Left cardiac atrium (tissue), 4 donors: ENCODE measurements at places on chromosomes 6 and 20. TPM values are rescaled to one million over a fixed set of nuclear protein-coding genes. Genes with fewer than 3 reads are reported as not detected.

- DNase-seq, result no peak
Measured at GRCh38 chr6:6397842-6398241, 77.4 kb upstream of the F13A1 start.

DNA sequence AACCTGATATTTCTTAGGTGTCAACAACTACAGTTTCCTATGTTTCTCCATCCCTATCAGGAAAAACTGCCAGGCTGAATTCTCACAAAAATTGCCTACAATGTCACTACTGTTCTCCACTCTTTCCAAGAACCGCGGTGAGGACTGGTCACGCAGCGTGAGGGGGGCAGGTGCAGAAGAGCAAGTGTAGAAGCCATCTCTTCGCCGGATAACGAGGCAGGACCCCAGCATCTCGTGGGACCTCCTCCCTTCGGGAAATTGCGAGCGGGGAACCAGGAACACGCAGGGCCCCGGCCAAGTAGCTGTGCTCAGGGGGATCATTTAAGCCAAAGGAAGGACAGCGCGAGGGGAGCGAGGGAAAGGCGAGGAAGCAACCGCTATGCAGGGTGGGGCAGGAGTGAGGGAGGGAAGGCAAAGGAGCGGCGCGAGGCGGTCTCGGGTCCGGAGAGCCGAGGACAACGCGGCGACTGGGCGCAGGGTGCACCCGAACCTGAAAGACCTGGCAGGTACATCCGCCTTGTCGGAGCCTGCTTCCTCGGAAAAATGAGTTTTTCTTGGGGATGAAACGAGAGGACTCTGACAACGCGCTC is 559 bp downstream of the APMAP start:
- DNase-seq, result no peak

- no peak for DNase-seq
Measured at GRCh38 chr6:47247227-47247797, 62.4 kb downstream of the TNFRSF21 start.

DNA sequence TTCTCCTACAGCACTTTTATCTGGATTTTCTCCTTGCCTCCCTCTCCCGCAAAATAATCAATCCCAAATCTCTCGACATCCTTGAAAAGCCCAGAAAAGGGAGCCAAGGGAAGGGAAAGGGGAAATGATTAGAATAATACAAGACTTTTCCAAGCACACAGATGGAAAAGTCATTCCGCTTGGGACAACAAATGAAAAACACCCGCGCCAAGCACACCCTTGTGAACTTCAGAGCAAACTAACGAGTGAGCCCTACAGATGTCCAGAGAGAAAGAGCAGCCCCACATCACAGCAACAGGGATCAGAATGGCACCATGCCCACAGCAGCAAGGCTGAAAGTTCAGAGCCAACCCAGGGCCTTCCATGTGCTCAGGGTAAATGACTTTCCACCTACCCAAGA is 49.6 kb downstream of the NINL start:
- DNase-seq, result no peak

- no peak for DNase-seq
Measured at GRCh38 chr6:24353861-24354260, 4.0 kb downstream of the DCDC2 start.

DNA sequence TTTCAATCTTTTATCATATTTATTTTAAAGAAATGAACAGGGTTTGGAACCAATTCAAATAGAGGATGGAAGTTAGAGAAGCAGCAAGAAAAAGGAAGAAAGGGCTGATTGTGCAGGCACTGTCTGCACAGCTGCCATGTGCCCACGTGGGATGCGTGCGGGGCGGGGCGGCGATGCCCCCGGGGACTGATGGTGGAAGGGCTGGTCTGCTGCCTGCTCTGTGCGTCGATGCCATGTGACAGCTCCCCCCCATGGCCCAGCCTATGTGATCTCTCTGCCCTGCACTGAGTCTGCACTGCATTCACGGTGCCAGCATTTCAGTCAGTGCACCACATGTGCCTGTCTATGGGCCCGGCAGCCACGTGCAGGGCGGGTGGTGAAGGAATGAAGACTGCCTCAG is 96.4 kb downstream of the IRF4 start:
- no peak for DNase-seq

DNA sequence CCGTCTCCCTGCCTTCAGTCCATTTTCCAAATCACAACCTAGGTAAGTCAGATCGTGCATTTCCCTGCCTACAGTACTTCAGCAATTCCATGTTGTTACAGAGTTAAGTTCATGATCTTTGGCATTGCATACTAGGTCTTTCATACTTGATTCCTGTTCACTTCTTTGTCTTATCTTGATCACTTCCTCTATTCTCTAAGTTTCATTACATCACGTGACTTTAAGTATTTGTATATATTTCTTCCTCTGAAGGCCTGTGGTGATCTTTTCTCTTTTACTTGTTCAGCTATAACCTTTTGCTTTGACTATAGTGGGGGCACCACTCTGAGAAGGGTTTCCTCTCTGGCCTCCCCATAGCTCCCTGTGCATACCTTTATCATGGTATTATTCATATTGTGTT is 100.2 kb downstream of the TRMT11 start:
- no peak for DNase-seq

SDHAF4 gene
- 16.4 TPM for total RNA-seq

GRCh38 chr6:167828325-167828956 is 1.7 kb downstream of the AFDN start:
- DNase-seq, result no peak

DNA sequence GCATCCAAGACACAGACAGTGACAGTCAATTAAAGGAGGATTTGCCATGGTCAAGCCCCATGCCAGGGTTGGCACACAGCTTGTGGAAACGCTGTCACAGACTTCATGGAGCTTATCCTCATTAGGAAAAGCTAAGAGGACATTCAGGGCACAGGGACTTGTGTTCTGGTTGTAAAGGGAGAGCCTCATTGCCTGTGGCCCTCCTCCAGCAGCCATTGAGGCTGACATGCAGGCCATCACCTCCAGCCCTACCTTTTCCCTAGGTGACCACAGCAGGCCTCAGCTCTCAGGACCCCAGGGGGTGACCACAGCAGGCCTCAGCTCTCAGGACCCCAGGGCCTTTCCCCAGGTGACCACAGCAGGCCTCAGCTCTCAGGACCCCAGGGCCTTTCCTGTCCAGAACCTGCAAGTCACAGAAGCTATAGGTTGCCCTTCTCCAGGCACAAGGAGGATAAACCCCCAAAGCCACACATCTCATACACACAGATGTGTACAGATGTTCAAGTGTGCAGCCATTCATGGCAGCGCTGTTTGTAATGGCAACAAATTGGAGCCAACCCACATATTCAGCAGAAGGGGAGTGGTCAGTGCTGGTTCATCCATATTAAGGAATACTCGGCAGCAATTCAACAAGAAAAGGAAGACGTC is 26.1 kb downstream of the DUSP22 start:
- DNase-seq, result no peak

MEP1A gene
- not detected for total RNA-seq

- DNase-seq, result no peak
Measured at GRCh38 chr6:131642987-131643611, 6.0 kb downstream of the ENPP3 start.

- DNase-seq, result no peak
Measured at GRCh38 chr6:35602133-35602946, 86.4 kb downstream of the FKBP5 start.

DNA sequence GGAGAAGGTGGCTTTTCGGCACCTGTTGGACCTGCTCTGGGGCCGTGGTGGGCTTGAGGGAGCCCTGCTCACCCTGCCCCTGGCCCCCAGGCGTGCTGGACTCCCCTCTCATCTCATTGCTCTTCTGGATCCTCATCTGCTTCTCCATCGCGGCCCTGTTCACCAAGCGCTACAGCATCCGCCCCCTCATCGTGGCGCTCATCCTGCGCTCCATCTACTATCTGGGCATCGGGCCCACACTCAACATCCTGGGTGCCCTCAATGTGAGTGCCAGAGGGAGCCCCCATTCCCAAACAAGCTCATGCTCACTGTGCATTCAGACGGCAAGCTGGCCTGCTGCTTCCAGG is 22.4 kb downstream of the UQCC2 start:
- no peak for DNase-seq

DNA sequence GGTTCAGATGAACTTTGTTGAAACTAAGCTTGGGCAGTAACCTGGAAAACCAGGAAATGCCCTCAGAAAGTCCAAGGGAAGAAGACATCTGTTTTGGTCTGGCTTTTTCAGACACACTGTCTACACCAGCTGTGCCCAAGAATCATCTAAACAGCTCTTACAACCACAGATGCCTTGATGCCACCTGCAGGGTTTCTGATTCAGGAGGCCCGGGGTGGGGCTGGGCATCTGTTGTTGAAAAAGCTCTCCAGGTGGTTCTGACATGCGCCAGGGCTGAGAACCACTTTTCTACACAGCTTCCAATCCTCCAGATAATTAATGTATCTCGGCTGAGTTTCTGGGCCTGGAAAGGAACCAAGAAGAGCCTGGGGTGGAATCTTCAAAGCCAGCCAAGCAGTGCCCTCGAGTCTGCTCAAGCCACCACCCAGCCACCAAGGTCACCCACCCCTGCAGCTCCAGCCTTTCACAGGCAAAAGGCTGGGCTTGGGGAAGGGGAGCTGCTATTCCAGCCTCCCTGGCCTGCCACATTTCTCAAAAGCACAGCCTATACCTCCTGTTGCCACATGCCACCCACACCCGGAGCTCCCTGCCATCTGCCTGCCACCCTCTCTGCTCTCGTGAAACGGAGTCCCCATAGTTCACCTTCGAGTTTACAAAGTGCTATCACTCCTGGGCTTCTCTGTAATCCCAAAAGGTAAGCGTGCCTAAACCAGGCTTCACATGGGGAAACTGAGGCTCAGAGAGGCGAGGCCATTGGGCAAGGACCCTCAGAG is 9.4 kb downstream of the MDGA1 start:
- DNase-seq, result no peak

BTNL2 gene
- not detected for total RNA-seq

- no peak for DNase-seq
Measured at GRCh38 chr20:43955062-43955749, 40.6 kb downstream of the TOX2 start.

THBD gene
- 50.5 TPM for total RNA-seq

DNA sequence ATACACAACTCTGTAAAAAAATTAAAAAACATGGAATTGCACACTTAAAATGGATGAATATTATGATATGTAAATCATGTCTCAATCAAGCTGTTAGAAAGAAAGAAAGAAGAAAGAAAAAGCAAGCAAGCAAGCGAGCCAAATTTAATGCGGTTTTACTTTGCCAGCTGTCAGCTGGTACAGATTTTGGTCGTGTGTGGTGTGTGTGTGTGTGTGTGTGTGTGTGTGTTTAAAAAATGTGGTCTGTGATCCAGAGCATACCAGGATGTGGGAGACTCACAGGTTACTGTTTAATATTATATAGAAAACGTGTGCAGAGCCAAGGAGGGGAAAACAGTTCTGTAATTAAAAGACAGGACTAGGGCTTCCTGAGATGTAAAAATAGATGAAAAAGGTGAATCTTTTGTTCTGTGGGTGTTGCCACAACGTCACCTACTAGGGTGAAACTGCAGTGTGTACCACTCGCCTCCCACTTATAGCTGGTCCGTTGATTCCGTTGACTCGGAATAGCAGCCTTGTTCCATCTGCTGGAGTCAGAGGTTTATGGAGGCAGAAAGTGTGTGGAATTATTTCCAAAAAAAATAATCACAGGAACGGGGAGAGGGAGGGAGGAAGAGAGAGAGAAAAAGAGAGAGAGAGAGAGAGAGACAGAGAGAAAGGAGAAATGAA is 197.7 kb downstream of the BCAS1 start:
- no peak for DNase-seq

WFDC5 gene
- total RNA-seq, result not detected

ABHD16B gene
- not detected for total RNA-seq

DNA sequence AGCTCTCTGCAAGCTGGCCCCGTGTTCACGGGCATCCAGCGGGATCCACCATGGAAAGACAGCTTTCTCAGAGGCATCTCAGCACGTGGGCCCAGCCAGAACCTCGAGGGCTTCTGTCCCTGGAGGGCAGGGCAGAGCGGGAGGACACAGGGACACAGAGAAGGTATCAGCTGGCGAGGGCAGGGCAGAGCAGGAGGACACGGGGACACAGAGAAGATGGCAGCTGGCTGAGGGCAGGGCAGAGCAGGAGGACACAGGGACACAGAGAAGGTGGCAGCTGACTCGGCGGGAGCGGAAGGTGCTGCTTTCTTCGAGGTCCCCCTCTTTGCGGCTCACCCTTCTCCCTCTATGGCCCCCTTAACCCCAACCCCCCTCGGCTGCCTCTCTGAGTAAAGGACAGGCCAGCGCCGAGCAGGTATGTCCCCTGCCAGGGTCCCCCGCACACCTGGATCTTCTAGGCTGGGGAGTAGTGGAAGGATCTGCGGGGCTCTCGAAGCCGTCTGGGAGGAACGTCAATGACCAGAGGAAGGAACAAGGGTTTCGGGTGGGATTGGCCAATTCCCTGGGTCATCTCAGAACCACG is 28.9 kb upstream of the BHLHE23 start:
- DNase-seq, result no peak

SAMD3 gene
- total RNA-seq, result 0.42 TPM

GRCh38 chr20:36144336-36144735 is 10.2 kb upstream of the EPB41L1 start:
- DNase-seq, result no peak

DNA sequence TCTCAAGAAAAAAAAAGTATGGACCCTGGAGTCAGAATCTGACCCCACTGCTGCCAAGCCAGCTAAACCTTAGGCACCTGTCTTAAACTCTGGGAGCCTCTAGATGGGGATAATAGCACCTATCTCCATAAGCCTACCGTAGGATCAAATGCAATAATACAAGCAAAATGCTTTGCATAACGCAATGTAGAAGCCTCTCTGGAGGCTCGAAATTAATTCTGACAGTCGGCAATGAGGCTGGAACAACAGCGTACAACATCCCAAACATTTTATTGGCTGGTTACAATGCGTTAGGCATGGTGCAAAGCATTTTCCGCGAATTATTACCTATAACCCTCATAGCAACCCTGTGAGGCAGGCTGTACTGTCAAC is 521 bp downstream of the CDK5RAP1 start:
- DNase-seq, result no peak

DNA sequence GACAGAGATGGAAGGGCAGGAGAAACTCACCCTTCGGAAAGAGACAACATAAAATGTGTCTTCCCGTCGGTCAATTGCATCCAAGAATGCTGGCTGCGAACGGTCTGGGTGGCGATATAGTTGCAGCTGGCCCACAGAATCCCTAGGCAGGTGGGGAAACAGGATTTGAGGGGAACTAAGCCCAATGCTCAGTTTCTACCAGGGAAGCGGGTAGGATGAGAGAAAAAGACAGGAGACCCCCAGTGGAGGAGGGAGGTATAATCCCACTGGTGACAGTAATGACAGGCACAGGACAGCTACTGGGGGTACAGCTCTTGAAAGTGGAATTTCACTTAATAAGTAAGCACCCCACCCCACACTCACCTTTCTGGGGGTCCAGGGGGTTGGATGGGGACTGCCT is 7.5 kb upstream of the TNXB start:
- no peak for DNase-seq

GRCh38 chr20:52401431-52401830 is 209.9 kb upstream of the ZFP64 start:
- DNase-seq, result no peak
